ENCODE measurements at places on chromosomes 5 and 9.

DNA sequence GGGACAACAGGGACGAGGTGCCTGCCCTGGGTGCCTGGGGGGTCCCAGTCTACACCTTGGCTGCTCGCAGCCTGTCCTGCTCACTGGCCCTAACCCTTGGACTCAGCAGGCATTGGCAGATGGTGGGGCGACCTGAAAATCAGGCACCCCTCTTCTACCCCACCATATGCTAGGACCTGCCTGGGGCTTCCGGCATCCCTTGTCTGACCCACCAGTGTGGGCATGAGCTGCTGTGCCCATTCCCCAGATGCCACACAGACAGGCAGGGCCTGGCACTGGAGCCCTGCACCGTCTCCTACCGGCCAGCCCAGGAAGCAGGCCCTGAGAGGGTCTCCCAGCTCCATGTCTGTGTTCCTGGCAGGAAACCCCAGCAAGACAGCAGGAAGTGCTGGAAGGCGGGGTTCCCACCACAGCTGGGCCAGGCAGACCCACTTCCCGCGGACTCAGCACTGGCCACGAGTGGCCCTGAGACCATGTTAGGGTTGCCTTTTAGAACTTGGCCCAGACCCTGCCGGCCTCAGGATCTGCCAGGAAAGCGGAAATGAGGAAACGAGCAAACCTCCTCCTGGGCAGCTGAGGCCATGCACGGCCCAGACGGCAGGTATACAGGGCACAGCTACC is 3.1 kb downstream of the NINJ1 start:
- DNase-seq, result no peak

- peak; percentile 69 for DNase-seq
These were observed 57.0 kb downstream of the COL15A1 start for GRCh38 chr9:99000476-99001395.

DNA sequence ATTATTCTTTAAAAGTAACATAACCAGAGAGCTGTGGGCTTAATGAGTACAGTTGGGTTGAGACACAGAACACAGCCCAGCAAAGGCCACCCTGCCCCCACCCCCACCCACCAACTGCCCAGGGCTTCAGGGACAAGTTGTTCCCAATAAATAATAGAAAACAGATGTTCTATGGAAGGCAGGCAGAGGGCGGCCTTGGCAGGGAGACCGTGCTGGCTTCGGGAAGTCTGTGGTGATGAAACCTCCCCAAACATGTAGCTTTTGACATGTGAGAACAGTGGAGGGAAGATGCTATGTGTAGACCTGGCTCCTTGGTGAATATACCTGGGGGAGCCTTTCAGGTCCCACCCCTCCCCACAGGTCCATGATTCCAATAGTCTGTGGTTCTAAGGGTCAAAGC is 10.0 kb downstream of the TRAF1 start:
- DNase-seq, result no peak

DNA sequence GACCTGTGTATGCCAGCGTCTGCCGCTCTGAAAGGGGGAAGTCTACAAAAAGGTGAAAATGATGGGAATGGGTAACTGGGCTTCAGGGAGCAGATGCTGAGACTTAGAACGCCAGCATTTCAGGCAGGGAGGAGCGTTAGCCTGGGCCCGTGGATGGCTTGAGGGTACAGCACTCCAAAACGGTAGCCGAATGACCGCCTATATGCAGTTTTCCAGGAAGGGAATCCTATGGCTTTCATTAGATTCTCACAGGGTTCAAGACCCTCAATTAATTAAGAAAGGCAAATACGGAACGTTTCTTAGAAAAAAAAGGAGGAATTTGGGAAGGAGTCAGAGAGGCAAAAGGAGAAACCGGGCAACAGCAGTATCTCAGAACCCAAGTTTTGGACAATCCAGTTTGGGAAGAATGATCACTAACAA is 639 bp downstream of the AMACR start:
- no peak for DNase-seq

GRCh38 chr5:154308443-154309370 is 118.2 kb downstream of the GALNT10 start:
- DNase-seq, result no peak

DNA sequence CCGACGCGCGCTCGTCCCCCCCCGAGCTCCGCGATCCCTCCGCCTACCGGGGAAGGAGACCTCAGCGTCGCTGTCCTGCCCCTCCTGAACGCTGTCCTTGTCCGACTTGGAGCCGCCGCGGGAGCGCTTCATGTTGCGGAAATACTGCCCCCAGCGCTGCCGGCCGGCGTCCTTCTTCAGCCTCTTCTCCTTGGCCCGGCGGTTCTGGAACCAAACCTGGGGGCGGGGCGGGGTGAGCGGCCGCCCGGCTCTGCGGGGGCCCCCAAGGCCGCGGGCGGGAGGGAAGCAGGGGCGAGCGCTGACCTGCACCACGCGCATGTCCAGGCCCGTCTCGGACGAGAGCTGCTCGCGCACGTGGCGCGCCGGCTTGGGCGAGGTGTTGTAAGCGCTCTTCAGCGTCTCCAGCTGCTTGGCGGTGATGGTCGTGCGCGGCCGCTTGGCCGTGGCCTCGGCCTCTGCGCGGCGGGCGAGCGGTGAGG is 6.3 kb downstream of the LHX3 start:
- DNase-seq, result no peak

- no peak for DNase-seq
These were observed 59.4 kb upstream of the BASP1 start for GRCh38 chr5:17157916-17158529.

GRCh38 chr9:75671354-75671753 is 219.1 kb upstream of the PCSK5 start:
- no peak for DNase-seq

DNA sequence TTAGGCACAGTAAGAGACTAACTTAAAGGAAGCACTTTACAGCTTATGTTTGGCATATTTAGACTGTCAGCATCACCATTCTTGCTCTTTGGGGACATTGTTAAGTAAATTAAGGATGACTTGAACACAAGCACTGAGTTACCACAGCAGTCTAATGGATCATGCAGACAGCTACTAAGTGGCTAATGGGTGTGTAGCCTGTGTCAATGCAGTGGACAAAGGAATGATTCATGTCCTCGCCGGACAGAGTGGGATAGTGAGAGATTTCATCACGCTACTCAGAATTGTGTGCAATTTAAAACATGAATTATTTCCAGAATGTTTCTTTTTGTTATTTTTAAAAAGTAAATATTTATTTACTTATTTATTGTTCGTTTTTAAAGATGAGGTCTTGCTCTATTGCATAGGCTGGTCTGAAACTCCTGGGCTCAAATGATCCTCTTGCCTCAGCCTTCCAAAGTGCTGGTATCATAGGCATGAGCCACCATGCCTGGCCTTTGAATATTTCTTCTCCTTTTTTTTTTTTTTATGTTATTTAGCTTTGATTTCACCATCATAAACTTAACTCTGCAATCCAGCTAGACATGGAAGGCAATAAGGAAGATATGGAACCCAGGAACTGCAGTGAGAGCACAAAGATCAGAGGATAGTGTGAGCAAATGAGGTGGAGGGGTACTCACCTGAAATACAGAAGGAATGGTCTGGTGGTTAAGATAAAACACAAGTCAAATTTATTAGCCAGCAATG is 53.0 kb upstream of the KLF4 start:
- DNase-seq, result no peak

GRCh38 chr9:3948826-3949556 is 350.9 kb downstream of the GLIS3 start:
- DNase-seq, result no peak

- no peak for DNase-seq
These were observed 23.7 kb upstream of the OTULINL start for GRCh38 chr5:14557791-14558415.

DNA sequence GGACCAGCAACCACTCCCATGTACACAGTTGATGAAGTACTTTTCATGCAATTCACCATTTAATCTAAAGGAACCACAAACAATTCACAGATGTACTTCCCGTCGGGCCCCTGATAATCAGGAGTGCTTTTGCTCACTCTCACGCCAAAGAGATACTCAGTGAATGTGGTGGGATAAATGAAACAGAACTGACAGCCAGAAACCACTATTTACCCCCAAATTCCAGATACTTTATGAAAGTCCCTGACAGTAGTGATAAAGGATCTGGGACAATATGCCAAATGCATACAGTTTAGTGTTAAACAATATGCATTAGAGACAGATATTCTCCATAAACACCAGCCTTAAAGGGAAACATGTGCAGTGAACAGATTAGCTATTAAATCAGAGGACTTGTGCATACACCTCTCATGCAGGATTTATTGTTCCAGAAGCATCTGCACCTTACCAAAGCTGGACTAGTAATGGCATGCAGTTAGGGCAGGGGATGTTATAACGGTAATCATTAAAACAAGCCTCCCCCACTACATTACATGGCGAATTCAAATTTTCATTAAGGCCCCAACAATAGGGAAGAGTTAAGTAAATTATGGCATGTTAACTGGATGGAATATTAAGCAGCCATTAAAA is 74.0 kb upstream of the SLC25A51 start:
- DNase-seq, result no peak

- DNase-seq, result no peak
These were observed 56.9 kb upstream of the COL15A1 start for GRCh38 chr9:98886691-98887229.

- DNase-seq, result no peak
These were observed at the start of gene C5 for GRCh38 chr9:121050128-121050988. Gene C5 (minus strand): TSS chr9:121050275. CDS start chr9:121050246, 29 bp downstream.

DNA sequence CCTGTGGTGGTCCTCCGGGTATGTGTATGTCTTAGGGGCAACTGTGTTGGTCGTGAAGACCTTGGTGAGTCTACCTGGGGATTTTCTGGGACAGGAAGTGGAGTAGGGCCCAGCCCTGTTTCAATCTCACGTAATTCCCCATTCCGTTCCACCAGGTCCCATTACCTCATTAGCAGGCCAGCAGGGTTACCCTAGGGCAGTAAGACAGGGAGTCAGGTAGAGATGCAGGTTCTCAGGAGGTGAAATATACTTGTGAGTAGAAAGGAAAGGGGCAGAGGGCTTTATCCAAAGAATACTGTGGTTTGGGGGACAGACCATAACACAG is 56.5 kb downstream of the MACROH2A1 start:
- DNase-seq, result no peak

- DNase-seq, result no peak
These were observed 29.3 kb downstream of the TLR4 start for GRCh38 chr9:117733465-117733864.

- no peak for DNase-seq
These were observed 87.7 kb downstream of the GALNT10 start for GRCh38 chr5:154278186-154278585.

- DNase-seq, result no peak
These were observed 22.2 kb downstream of the RCL1 start for GRCh38 chr9:4814913-4815312.

All from Jurkat, Clone E6-1 (cell line).